Myometrial cell (primary cell): ENCODE measurements at places on chromosomes 11 and 22. TPM values are rescaled to one million over a fixed set of nuclear protein-coding genes. Genes with fewer than 3 reads are reported as not detected.

MSANTD4 gene
- total RNA-seq = 15.0 and 22.0 TPM in 2 replicates

ESAM gene
- 4.8 and 6.3 TPM in 2 replicates for total RNA-seq

PRR5L gene
- 3.5 and 9.6 TPM in 2 replicates for total RNA-seq

HBE1 gene
- not detected in 2 replicates for total RNA-seq

C11orf97 gene
- not detected in 2 replicates for total RNA-seq

CNGA4 gene
- not detected in 2 replicates for total RNA-seq

LUZP2 gene
- total RNA-seq = not detected in 2 replicates

EMID1 gene
- not detected in 2 replicates for total RNA-seq

MED17 gene
- 22.5 and 32.4 TPM in 2 replicates for total RNA-seq

DNAJB13 gene
- total RNA-seq = not detected in 2 replicates

SLC22A12 gene
- not detected in 2 replicates for total RNA-seq

OR8D1 gene
- not detected in 2 replicates for total RNA-seq

AMOTL1 gene
- 10.1 and 14.2 TPM in 2 replicates for total RNA-seq

GGTLC2 gene
- total RNA-seq = not detected in 2 replicates

OR10D3 gene
- not detected in 2 replicates for total RNA-seq

RAB6A gene
- 83.6 and 106 TPM in 2 replicates for total RNA-seq

SHANK3 gene
- 0.89 and 1.2 TPM in 2 replicates for total RNA-seq

NLRP10 gene
- 1.6 and 2.9 TPM in 2 replicates for total RNA-seq

PANX3 gene
- not detected in 2 replicates for total RNA-seq

IL10RA gene
- not detected in 2 replicates for total RNA-seq

ANGPTL5 gene
- not detected in 2 replicates for total RNA-seq

CHKA gene
- 6.7 and 9.5 TPM in 2 replicates for total RNA-seq

RIBC2 gene
- total RNA-seq = 0.71 and 1.2 TPM in 2 replicates
